Stimulated activated CD4-positive, alpha-beta T cell treated with anti-CD3 and anti-CD28 coated beads, Interleukin-12 subunit alpha, Interleukin-12 subunit beta, amount 100 ng/mL, for 4 hours (primary cell): ENCODE measurements at places on chromosomes 1 and 21.

DNA sequence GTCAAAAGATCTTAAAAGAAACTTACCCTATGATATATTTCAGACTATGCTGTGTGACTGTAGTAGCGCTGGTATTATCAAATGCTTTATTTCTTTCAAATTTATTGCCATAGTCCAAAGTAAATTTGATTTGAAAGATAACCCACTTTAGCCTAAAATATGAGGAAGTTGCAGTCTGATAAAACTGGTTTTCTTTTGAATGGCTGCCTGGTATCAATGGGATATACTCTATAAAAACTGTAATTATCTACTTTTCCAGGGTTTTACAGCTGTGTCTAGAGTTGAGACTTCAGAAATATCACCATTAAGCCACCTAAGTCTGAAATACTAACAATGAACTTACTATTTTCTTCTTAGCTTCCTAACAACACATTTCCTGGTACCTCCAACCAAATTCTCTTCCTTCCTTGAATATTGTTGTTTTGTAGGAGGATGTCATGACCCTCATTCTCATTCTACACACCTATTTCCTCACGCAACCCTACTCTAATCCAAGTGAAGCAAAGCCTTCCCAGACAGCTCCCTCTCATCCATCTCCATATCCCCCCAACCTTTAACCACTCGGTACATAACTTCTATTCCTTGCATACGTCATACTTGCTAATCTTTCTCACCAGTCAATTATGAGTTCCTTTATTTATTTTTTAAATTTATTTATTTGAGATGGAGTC lies 17.0 kb downstream of the KDM5B start:
- no peak for DNase-seq

DNA sequence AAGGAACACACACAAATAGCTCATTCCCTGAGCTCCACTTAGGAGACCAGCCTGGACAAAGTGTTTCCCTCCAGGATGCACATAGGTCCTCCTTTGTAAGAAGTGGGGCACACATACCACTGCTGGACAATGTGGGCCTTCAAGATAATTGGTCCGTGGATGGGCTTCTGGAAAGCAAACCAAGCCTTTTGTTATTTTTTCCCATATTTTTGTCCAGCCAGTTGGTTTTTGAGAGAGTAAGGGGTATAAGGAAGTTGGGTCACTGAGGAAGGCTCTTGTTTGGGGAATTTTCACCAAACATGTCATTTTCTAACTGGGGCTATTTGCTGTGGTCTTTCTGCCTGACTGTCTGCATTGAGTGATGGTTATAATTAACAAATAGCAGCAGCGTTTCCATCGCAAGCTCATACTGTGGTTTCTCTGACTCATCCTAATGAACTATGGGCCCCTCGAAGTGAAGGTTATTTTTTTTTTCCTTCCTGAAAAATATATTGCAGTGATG lies 306.3 kb upstream of the DUSP10 start:
- DNase-seq = no peak

GRCh38 chr1:43687301-43688108 lies 19.8 kb upstream of the ST3GAL3 start:
- no peak for DNase-seq

DNA sequence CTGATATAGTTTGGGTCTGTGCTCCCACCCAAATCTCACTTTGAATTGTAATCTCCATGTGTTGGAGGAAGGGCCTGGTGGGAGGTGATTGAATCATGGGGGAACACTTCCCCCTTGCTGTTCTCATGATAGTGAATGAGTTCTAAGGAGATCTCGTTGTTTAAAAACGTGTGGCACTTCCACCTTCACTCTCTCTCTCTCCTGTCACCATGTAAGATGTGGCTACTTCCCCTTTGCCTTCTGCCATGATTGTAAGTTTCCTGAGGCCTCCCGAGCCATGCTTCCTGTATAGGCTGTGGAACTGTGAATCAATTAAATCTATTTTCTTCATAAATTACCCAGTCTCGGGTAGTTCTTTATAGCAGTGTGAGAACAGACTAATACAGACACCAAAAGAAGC lies 40.4 kb downstream of the FRRS1 start:
- no peak for DNase-seq

- DNase-seq = no peak
These were observed 7.0 kb upstream of the MAST2 start for GRCh38 chr1:45796381-45796780.

DNA sequence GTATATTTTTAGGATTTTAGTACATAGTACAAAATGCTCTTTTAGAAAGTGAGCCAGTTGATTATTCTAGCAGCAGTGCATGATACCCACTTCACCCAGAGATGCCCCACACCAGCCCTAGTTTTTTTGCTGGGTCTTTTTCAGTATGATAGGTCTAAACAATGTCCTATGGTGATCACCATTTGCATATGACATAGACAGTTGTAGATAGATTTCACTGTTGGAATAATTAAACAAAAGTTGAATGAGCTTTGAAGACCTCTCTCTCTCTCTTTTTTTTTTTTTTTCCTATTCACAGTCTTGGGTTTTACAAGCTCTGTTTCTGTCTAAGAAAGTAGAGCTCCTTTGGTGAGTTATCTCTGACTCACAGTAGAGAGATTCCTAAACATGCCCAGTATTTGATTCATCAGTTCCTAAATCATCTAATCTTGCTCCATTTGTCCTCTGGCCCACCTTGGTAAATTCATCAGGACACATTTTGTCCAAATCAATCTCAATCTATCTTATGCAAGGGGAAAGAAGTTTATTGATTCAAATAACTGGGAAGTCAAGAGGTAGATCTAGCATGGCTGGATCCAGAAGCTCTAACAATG lies 44.7 kb upstream of the VAV3 start:
- no peak for DNase-seq

- DNase-seq = no peak
These were observed 457 bp downstream of the TRAPPC3 start for GRCh38 chr1:36148821-36149236.

DNA sequence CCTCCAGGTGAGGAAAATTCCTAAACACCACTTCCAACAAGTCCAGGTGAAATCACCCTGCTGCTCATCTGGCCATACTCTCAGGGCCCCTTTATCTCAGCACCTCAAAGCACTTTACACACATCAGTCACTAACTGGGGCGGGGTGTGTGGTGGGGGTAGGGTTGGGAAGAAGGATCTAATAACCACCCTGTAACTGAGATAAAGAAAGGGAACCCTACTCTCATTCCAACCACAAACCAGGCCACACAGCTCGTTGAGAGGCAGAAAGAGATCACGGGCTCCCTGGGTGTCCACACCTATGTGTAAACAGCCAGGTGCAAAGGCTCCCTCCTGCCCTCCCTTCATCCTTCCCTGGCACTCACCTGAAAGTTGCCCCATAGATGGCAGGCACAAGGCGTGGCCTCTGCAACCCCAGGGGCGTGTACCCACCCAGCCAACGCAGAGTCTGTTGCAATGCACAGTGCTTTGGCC lies 20.4 kb downstream of the GPR161 start:
- no peak for DNase-seq

DNA sequence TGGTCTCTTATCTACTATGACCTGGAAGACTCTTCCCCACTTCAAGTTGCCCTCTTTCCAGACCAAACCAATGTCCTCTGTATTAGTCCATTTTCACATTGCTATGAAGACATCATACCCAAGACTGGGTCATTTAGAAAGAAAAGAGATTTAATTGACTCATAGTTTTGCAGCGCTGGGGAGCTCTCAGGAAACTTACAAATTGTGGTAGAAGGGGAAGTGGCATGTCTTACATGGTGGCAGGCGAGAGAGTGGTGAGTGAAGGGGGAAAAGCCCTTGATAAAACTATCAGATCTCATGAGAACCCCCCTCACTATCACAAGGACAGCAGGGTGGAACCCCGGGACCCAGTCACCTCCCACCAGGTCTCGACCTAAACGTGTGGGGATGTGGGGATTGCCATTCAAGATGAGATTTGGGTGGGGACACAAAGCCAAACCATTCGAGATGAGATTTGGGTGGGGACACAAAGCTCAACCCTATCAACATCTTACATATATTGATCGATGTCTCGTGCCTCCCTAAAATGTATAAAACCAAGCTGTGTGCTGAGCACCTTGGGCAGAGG lies 14.2 kb upstream of the AGPAT3 start:
- no peak for DNase-seq

DNA sequence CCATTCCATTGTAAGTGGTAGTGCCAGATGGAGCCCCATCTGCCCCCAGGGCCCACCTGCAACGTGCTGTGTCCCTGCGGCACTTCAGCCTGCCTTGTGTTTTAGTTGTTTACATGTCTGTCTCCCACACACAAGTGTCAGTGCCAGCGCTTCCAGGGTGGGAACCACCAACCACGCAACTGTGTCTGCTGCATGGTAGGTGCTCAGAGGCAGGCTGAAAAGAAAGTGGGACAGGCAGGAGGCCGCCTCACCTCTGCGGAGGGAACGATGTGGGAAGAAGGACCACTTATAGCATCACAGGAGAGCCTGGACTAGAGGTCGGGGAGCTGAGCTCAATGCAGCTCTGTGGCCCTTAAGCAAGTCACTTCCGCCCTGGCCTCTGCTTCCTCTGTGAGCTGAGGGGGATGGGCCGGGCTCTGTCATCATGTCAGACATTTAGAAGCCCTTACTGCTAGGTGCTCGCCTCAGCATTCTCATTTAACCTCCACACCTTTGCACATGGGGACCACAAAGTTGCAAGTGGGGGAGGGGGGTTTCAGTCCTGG lies 17.9 kb downstream of the SLC9A1 start:
- peak; percentile 66 for DNase-seq

- DNase-seq = no peak
These were observed 47.1 kb downstream of the LEPR start for GRCh38 chr1:65467536-65467935.
